Activated T-helper 1 cell treated with Interleukin-2 at 50 U/mL for 16 hours (primary cell): ENCODE measurements at places on chromosomes 2 and 18.

GRCh38 chr2:203706403-203706802, at the start of gene CD28:
Gene CD28, plus strand, starts transcription at chr2:203706639. Its CDS starts 58 bp downstream, at chr2:203706697.
- DNase-seq: peak; percentile 78

DNA sequence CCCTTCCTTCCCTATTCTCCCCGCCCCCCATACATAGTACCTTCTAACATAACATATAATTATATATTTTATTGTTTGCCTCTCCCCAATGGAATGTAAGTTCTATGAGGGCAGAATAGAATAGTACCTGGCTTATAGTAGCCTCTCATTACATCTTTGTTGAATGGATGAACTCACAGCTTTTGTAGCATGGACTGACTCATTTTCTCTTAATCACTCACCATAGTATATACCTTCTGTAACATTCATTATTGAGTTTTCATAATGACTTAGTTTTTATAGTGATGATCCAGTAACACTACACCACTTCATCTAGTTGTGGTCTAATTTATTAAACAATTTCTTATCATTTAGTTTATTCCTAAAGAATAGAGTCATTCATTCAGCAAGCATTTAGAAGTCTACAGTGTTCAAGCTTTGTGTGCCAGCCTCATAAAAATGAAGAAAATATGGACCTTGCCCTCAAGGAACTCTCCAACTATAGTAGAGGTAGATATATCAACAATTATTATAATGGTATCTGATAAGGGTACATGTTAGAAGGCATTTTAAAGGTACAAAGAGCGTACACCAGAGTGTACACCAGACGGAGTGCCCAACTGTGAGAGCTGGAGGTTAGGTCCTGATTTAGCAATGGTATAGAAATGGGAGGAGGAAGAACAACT, 31.1 kb downstream of the NCOA1 start:
- DNase-seq: no peak

GRCh38 chr2:65377556-65378192, 54.7 kb downstream of the SPRED2 start:
- no peak for DNase-seq

- no peak for DNase-seq
These were observed 158.1 kb upstream of the SPATS2L start for GRCh38 chr2:200148366-200148765.

GRCh38 chr2:76760367-76760704, 761.8 kb downstream of the LRRTM4 start:
- DNase-seq: no peak

GRCh38 chr18:32158108-32158624, 31.7 kb upstream of the MEP1B start:
- peak; percentile 42 for DNase-seq

DNA sequence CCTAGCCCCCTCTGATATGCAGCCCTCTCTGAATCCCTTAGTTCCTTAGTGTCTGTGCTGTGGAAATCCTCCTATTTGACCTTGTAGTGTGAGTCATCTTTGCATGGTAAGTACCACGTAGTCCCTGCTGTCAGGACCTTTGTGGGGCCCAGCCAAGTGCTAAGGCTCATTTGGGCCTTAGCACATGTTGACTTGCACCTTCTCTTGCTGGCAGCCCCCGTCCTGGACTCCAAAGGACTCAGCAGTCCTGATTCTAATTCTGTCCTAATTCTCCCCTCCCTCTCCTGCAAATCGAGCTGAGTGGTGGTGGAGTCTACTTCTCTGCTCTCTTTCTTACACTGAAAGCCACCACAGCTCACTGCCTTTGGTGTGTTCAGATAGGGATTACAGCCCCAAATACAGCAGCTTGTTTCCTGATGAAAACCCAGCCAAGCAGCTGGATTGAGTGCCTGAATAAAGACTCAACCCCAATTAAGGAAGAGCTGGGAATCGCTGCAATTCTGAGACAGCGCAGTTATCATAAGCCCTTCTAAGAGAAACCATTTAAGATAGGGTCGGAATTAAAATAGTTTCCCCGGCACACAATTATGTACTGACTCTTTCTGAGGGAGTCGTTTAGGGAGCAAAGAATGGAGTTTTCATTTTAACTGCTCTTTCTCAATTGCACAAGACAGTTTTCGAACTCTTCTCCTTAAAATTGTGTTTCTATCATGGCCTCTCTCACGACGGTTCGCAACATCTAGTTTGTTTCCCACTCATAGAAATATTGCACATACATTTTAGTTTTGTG, 215.6 kb upstream of the TNP1 start:
- DNase-seq: no peak

DNA sequence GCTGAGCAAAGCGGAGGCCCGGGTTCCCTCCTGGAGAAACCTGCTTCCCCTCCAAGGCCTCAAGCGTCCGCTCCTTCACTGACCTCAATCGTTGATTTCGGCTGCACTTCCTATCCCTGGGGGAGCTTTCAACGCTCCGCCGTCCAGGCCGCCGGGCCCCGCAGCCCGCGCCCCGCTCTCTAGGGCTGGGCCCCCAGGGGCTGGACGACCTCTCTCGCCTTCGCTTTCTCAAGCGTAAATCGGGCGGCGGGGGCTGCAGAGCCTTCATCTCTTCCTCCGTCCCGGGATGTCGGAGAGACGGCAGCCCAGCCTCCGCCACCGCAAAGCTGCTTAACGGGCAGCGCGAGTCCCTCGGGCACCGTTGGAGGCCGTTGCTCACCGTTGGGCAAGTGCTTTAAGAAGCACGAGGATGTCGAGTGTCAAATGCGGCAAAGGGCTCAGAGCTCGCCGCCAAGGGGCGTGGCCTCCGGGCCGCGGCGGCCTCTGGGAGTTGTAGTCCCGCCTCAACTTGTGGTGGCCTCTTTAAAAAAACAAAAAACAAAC, 8.5 kb downstream of the HES6 start:
- DNase-seq: peak; percentile 66

DNA sequence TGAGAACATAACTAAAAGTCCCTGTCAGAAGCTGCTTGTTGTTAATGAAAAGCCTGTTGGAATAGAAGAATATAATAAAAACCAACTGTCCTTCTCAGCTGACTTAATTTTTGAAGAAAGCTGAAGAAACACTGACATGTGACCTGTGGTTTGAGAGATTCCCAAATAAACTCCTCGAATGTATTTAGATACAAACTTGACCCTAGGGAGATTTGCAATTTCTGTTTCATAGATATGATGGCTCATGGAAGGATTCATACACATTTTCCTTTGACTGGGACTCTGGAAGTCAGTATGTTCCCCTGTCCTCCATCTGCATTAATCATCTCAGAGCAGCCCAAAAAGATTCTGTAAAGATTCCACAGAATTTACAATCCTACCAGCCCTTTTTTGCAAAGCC, 195.1 kb downstream of the TMEM247 start:
- no peak for DNase-seq

DNA sequence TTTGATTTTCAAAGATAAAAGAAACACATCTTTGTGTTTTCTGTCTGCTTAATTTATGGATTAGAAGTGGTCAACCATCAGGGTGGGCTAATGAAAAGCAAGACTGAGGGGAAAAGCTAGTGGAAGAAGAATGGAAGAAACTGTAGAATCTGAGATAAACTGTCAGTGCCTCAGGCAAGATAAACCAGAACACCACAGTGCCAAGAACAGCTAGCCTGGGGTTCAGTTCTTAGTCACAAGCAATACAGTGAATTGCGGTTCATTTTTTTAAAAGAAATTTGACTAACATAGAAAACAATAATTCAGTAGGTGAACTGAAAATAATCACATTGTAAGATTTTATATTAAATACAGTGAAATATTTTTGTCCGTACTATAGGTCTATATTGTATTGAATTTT, 22.0 kb upstream of the LNPK start:
- DNase-seq: no peak

- no peak for DNase-seq
These were observed 165.2 kb downstream of the TRIB2 start for GRCh38 chr2:12881952-12882351.

GRCh38 chr2:101147062-101147461, 4.1 kb downstream of the TBC1D8 start:
- no peak for DNase-seq

GRCh38 chr2:54194761-54195750, 61.0 kb downstream of the TSPYL6 start:
- no peak for DNase-seq

DNA sequence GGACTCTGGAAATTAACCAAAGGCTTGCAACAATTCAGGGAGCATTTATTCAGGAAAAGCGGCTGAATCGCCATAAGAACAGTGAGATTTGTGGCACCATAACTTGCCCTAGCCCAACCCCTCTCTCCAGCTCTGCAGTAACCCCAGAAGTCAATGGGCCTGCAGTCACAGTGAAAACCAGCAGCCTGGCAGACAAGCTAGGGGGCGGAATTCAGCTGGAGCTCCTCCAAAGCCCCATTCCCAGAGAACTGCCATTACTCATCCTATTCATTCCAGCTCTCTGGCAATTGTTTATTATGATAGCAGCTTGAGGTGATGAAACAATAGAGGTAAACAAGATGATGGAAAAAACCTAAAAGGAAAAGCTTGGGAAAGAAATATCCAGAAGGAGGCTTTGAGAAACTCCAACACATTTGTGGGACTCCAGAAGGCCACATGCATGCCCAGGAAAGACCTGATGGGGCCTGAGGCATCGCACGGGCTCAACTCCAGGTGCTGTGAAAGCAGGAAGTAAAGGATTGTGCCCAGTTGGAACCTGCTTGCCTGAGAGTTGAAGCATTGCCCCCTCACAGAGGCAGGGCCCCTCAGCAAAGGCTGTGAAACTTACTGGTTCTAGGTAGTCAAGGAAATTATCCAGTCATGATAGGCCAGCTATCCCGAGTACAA, 126.7 kb downstream of the TWIST2 start:
- DNase-seq: no peak

- no peak for DNase-seq
These were observed 73.6 kb downstream of the CD226 start for GRCh38 chr18:69874058-69874457.

DNA sequence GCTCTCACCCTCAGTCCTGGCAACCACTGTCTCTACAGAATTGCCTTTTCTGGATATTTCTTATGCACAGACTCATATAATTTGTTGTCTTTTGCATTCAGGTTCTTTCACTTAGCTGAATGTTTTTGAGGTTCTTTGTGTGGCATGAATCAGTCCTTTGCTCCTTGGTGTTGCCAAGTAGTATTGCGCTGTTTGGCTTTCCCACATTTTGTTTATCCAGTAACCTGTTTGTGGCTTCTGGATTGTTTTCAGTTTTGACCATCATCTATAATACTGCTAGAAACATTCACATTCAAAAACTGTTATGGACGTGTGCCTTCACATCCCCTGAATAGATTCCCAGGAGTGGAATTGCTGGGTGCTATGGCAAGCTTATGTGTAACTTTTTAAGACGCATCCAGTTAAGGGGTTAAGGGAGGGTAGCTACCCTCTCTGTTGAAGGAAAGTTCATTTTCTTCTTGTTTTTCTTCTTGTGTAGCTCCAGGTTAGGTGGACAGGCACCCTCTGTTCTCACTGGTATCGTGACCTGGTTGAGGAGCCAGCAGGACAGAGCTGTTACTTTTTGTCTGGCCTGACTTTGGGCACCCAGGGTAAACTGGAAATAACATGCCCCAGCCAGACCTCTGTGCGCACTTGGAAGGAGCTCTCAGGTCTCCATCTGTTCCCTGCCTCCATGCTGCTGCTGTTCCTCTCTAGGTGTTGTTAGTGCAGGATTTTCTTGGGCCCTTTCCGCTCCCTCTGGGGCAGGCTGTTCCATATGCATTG, 29.6 kb downstream of the ARHGAP25 start:
- no peak for DNase-seq

DNA sequence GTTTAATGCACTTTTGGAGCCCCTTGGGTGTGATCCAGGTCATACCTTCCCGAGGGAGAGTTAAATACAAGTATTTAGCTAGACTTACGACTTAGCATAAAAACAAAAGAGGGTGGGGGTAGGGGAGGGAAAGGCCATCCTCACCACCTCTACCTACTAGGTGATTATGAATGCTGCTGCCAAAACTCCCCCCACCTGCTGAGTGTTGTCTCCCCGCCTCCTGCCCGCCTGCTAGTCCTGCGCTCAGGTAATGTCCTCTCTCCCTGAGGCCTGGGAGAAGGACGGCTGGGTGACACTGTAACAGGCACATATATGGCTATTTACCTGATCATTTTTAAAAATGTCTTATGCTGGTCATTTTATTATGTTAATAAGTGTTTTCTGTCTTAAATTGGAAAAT, 3.0 kb upstream of the NCKAP5 start:
- no peak for DNase-seq

GRCh38 chr18:31207391-31207790, 44.7 kb upstream of the DSC1 start:
- DNase-seq: no peak

DNA sequence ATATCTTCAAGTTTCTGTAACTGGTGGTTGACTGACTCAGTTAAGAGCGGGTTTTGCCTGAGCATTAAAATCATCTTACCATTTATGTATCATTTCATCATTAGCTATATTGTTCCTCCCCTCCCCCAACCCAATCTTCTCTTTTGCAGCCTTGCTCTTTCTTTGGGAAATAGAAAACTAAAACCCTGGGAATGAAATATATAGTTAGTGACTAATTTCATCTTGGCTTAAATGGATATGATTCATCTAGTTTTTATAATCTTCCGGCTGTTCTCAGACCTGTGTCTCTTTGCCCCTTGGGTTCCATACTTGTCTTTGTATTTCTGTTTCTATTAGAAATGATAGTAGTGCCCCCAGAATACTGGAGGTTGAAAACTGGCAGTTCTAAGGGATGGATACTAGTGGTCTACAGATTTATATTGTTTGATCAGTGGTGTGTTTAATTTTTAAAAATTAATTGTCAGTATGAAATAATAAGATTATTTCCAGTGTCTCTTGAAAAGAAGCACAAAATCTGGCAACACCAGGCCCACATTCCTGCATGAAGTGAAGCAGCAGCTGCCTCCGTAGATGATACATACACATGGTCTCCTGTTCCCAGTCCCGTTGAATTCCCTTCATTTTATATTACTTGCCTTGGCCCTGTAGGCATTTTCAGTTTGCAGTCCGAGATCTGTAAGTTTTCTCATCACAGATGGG, 44.5 kb downstream of the PHLPP1 start:
- no peak for DNase-seq

DNA sequence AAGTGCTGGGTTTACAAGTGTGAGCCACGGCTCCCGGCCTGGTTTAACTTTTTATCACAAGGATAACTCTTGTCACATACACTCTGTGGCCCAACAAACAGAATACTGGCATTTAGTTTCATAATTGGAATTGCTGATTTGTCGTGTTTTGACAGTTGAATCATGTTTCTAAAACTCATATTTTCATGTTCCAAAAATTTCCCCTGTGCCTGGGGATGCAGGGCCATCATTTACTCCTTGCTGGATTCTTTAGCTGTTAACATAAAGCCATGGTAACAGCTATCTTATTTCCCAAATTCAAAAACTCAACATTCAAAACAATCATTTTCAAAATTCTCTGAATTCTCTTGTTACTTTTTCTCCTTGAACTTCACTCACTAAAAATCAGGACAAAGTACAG, 16.5 kb upstream of the ATG16L1 start:
- DNase-seq: no peak
